ENCODE measurements at places on chromosomes 3 and 15.
A peak's percentile ranks its signal among the peaks of the same experiment; 100 is the strongest.

DNA sequence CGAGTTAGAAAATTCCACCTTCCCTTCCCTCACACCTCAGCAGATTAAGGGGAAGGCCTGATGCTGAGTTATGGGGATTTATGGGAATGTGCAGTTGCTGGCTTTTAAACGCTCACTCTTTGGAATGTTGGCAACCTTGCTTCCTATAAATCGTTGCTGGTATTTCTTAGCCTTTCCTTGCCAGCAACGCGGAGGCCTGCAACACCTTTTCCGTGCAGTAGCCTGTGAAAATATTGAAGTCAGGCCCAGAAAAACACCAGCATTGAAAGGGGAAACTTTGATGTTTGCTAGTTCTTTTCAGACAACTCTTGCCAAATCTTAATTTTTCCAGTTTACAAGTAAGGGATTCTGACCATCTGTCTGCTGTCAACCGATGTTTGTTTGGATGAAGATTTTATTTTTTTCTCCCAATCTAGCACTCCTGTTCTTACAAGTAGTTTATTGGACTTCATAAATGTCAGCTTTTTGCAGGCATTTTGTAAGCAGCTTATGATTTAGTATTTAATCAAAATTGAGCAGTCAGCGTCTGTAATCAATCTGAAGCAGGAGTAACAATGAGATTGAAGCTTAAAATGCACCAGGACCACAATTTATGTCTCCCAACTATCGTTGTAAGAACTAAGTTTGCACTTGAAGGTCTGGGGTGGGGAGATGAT is 251.0 kb downstream of the RPLP1 start:
- peak; percentile 13 for DNase-seq

DNA sequence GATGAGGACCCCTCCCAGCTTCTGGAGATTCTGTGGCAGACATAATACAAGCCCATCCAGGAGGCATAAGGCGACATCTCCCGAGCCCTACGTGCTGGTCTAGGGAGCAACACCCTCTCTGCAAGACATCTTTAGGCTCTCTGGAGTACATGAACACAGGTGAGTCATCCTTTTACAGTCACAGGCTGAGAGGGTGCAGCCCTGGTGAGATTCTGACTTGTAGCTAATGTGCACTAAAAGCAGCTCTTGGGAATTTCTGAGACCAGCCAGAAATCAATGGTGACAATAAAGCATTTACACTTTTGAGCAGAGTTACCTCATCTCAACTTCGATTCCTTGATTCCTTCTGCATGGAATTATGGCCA is 131.1 kb downstream of the XXYLT1 start:
- DNase-seq, result peak; percentile 42

DNA sequence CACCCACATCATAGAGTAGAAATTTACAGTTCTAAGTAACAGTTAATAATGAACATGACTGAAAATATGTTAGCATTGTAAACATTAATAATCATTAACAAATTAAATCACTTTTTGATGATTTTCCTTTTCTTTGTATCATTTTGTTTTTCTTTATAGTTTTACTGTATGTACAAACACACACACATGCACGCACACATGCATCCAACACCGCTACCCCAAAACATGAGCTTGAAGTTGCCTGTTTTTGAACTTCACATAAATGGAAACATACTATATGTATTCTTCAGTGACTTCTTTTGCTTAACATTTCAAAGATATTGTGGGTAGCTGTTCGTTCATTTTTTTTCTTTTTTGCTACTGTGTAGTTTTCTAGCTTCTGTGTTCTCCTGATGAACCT is 123.9 kb downstream of the FNDC3B start:
- no peak for DNase-seq

GRCh38 chr3:133408366-133408765 is 8.5 kb downstream of the BFSP2 start:
- no peak for DNase-seq

- no peak for DNase-seq
These were observed 678.0 kb upstream of the GRM7 start for GRCh38 chr3:6182909-6183308.

DNA sequence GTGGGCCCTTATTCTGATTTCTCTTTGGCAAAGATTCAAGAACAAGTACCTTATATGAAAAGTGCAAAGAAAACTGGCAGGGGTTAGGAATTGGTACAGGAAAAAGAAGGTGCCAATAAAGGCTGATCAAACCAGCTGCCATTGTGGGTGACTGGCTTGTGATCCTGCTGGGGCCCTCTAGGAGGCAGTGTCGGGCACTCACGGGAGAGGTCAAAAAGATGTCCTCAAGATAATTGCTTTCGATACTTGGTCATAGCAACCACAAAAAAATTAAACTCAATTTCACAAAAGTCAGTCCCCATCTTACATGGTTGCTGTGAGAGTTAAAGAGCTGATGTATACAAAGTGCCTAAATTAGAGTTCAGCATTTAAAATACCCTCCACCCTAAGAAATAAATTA is 31.0 kb upstream of the CAV3 start:
- no peak for DNase-seq

DNA sequence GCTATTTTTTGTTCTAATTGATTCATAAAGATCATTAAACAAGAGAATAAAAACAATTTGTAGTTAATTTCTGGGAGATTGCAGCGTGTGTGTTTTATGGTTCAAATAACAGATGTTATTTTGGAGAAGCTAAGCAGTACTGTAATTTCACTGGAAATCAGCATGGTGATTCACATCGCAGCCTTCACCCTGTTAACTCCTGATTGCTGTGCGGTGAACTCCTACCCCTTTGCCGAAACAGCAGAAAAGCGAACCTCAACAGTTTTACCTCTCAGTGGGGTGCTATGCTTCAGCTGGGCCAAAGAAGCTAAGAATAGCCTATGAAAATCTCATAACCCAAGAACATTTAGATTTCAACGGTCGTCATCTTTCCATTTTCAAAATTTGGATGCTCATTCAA is 441.5 kb upstream of the RARB start:
- DNase-seq, result no peak

DNA sequence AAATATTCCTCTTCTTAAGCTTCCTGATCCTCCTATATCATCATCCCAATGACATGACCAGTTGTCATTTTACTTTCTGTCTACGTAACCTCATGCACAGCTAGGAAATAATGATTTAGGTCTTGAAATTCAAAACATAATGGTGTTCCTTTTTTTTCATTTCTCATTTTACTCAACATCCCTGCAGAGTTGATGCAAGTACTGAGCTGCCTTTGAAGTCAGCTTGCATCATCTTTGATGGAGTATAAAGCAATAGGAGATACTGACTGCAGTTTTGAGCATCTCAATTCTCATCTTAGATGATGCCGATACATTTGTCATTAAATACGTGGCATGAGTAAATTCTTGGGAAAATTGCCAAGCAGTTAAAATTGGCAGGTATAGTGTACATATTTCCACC is 346.1 kb downstream of the ZIC1 start:
- no peak for DNase-seq
